ENCODE measurements at places on chromosomes 12 and 14.

DNA sequence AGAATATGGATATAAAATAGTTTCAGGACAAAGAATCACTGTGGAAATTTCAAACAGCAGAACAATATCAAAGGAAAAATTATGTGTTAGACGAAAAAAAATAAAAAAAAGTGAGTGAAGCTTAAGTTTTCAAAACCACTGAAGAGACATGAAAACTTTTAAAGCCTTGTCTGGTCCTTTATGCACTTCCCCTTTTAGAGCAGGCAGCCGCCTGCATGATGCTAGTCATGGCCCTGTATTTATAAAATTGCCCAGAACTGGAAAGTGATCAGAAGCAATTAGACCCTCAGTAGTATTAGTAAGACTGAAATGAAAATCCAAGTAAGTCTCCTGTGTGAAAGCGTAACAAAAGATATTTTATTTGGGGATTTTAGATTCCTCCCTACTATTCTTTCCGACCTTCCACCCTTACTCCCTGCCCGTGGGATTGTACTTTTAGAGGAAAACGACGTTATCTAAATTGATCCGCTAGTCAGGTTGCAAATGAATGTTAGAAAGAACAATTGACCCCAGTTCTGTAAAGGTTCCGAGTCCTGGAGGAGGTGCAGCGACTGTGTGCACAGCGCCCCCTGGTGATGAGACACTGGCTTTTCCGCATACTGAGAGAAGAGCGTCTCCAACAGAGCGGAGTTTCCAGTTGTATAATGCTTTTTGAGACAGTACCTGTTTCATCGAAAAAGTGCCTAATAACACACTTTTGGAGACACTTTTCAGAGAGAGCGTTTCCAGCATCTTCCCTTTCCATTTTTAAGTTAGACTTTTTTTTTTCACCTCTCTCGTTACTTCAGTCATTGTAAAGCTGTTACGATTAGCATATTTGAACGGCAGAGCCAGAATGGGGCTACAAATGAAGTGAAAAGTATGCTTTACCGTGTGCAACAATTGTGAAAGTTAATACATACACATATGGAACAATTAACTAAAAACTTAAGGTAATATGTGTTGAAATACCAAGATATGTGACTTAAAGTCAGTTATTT is 12.4 kb downstream of the MGST1 start:
- DNase-seq, result peak; percentile 79

DNA sequence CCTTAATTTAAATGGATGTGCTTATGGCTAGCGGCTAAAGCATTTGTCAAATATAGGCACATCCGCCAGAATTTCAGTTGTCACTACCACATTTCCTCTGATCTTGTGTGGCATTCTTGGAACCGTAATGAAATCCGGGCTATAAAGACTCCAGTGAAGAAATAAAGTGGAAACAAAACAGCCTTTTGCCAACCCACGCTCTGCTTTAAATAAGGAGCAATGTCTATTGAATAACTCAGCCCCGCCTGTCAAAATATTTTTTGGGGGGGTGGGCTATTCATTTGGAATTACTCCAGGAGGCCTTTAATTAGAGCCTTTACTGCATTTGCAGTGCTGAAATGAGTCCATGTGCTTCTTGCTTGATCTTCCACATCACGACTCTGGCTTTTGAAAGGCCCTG is 179.6 kb upstream of the RPH3A start:
- DNase-seq, result no peak

DNA sequence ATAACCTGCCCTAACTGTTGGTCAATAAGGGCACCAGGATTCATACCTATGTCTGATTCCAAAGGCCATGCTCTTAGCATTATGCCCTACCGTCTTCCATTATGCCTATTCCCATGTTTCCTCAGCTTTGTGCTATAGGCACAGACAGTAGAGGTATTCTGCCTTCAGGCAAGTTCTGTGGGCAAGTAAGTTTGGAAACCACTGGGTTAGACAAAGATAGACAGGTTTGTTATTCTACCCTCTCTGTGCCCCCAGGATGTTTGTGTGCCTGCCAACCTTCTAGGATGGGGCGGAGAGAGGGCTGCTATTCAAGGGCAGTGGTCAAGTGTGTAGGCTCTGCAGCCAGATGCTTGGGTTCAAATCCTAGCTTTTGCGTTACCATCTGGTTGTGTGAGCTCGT is 4.6 kb downstream of the RAPGEF3 start:
- no peak for DNase-seq

- no peak for DNase-seq
Measured at GRCh38 chr14:52661314-52661713, 34.0 kb downstream of the ERO1A start.

GRCh38 chr14:60214415-60215126 is 34.5 kb upstream of the PPM1A start:
- DNase-seq, result no peak

All from cardiac fibroblast (primary cell).